ENCODE measurements at places on chromosomes 4 and X. TPM values are rescaled to one million over a fixed set of nuclear protein-coding genes. Genes with fewer than 3 reads are reported as not detected.
A peak's percentile ranks its signal among the peaks of the same experiment; 100 is the strongest.

GRCh38 chr4:116839826-116840225 is 245.6 kb downstream of the TRAM1L1 start:
- H3K27ac ChIP-seq, result no peak overlapping the region
- H3K36me3 ChIP-seq, result no peaks in the 10 kb centered on the region
- no peak for DNase-seq

The ACOT9 gene
- 42.3 TPM for total RNA-seq

GRCh38 chr4:138512756-138513155 is 270.6 kb upstream of the SLC7A11 start:
- H3K27ac ChIP-seq, result no peak overlapping the region
- H3K4me1 ChIP-seq, result no peaks in the 10 kb centered on the region
- no peaks in the 10 kb centered on the region for H3K27me3 ChIP-seq
- H3K4me3 ChIP-seq, result no peak overlapping the region
- DNase-seq, result no peak

- no peaks in the 10 kb centered on the region for H3K4me1 ChIP-seq
- H3K36me3 ChIP-seq, result no peaks in the 10 kb centered on the region
- H3K27me3 ChIP-seq, result no peaks in the 10 kb centered on the region
- H3K4me3 ChIP-seq, result no peak overlapping the region
These were observed 8.8 kb downstream of the PPP2R2C start for GRCh38 chr4:6463311-6464289.

GRCh38 chr4:15847746-15848145 is 69.6 kb downstream of the CD38 start:
- no peak for DNase-seq
- H3K4me1 ChIP-seq, result no peaks in the 10 kb centered on the region
- no peaks in the 10 kb centered on the region for H3K36me3 ChIP-seq
- H3K4me3 ChIP-seq, result no peak overlapping the region
- no peak overlapping the region for H3K27ac ChIP-seq

The MAGEA10 gene
- not detected for total RNA-seq

GRCh38 chrX:139094671-139095592 is 383.4 kb upstream of the FGF13 start:
- H3K36me3 ChIP-seq, result no peaks in the 10 kb centered on the region
- H3K4me3 ChIP-seq, result no peak overlapping the region
- no peak overlapping the region for H3K27ac ChIP-seq

The TRAPPC2 gene
- 13.9 TPM for total RNA-seq

DNA sequence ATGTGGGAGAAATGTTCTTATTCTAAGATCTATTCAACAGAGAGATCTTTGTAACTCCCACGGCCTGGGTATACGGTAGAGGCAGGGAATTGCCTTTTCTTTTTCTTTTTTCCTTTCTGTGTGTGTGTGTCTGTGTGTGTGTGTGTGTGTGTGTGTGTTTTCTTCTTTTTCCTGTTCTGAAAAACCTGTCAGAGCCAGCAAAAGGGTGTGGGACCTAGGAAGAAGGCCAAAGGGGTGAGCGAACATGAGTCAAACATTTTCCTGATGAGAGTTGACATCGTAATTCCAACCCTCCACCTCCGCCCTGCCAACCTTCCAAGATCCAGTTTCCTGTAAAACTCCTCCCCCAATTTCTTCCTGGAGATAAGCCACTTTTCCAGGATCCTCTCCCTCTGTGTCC is 2.8 kb upstream of the CHIC2 start:
- peak overlapping the region; percentile 49 for H3K27ac ChIP-seq
- H3K4me3 ChIP-seq, result no peak overlapping the region
- peak; percentile 80 for DNase-seq
- peaks cover 14% of the 10 kb centered on the region for H3K4me1 ChIP-seq
- no peaks in the 10 kb centered on the region for H3K36me3 ChIP-seq
- H3K27me3 ChIP-seq, result no peaks in the 10 kb centered on the region

The CLGN gene
- total RNA-seq, result 11.8 TPM

The PITX2 gene
- 0.26 TPM for total RNA-seq

- H3K4me3 ChIP-seq, result no peak overlapping the region
- no peak overlapping the region for H3K27ac ChIP-seq
- no peaks in the 10 kb centered on the region for H3K4me1 ChIP-seq
- H3K27me3 ChIP-seq, result no peaks in the 10 kb centered on the region
- DNase-seq, result no peak
These were observed 46.3 kb downstream of the SPANXD start for GRCh38 chrX:141652286-141652685.

The TCEAL1 gene
- total RNA-seq, result 37.5 TPM

The OTOP1 gene
- not detected for total RNA-seq

The ADH1C gene
- total RNA-seq, result 0.83 TPM

GRCh38 chrX:101071582-101071981 is 7.1 kb upstream of the TMEM35A start:
- H3K4me3 ChIP-seq, result no peak overlapping the region
- DNase-seq, result no peak
- no peaks in the 10 kb centered on the region for H3K36me3 ChIP-seq
- H3K27ac ChIP-seq, result no peak overlapping the region

DNA sequence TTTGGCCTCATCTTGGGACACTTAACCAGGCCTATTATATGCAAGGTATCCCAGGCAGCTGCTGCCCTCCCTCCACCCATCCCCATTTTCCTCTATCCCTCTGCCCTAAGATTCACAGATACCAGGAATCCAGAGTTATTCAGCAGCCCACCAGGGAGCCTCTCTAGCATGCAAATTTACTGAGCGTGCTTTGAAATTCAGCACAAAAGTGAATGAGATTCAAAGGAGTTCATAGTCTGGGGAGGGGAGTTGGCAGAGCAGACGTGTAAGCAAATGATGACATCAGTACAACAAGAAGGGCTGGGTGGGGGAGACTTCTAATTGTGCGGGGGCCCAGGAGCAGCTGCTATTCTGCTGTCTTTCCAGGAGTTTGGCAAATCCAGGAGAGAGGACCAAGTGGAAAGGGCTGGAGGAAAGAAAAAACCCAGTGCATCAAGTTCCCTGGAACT is 1.7 kb upstream of the MTM1 start:
- no peaks in the 10 kb centered on the region for H3K4me1 ChIP-seq
- no peak overlapping the region for H3K4me3 ChIP-seq
- DNase-seq, result no peak
- no peaks in the 10 kb centered on the region for H3K36me3 ChIP-seq

DNA sequence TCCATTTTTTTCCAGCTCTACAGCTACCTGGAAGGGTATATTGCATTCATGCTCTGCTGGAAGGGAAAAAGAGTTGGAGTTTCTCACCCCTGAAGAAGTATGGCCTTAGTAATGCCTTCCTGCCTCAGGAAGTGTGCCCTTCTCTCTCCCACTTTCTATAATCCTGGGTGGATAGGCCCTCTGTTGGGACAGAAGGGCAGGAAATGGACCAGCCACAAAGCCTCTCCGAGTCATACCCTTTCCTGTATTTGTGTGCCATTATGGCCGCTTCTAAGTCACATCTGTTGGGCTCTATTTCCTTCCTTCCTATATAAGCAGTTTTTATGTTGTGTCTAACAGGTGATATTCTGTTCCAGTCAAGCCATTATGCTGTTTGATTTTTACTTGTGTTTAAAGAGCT is 74.8 kb upstream of the SMARCA5 start:
- H3K27ac ChIP-seq, result no peak overlapping the region
- no peaks in the 10 kb centered on the region for H3K27me3 ChIP-seq
- H3K36me3 ChIP-seq, result peaks cover 5% of the 10 kb centered on the region
- H3K4me1 ChIP-seq, result no peaks in the 10 kb centered on the region
- H3K4me3 ChIP-seq, result no peak overlapping the region
- DNase-seq, result no peak

DNA sequence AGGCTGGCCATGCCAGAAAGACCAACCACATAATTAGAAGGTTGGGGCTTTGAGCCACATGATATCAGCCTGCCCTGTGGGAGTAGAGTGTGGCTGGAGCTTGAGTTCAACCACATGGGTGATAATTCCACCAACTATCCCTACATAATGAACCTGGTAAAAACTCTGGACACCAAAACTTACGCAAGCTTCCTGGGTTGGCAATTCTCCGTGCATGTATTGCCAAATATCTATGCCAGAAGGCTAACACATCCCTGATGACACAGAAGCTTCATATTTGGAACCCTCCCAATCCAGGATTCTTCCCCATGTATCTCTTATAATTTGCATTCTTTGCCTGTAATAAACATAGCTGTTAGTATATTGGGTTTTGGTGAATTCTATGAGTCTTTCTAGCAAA is 68.2 kb downstream of the FUNDC1 start:
- H3K4me1 ChIP-seq, result no peaks in the 10 kb centered on the region
- no peaks in the 10 kb centered on the region for H3K27me3 ChIP-seq
- H3K4me3 ChIP-seq, result no peak overlapping the region
- H3K27ac ChIP-seq, result no peak overlapping the region

The TLR1 gene
- total RNA-seq, result 1.3 TPM

The MAOB gene
- 4.6 TPM for total RNA-seq

Measured in fibroblast of lung (primary cell).